Right ventricle myocardium inferior (tissue), 1 donor: ENCODE measurements at places on chromosomes 3 and 15.

GRCh38 chr3:143901105-143901504 is 52.8 kb upstream of the SLC9A9 start:
- DNase-seq: no peak

DNA sequence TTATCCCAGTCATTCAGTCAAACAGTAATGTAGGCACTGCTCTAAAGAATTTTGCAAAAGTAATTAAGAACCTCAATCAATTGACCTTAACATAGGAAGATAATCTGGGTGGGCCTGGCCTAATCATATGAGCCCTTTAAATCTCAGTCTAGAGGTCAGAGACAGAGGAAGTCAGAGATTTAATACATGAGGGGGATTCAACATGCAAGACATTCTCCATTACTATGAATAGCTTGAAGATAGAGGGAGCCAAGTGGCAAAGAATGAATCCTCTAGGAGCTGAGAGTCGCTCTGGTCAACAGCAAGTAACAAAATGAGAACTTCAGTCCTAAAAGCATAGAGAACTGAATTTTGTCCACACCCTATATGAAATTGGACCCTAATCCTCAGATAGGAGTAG is 39.0 kb upstream of the MBNL1 start:
- DNase-seq: no peak

DNA sequence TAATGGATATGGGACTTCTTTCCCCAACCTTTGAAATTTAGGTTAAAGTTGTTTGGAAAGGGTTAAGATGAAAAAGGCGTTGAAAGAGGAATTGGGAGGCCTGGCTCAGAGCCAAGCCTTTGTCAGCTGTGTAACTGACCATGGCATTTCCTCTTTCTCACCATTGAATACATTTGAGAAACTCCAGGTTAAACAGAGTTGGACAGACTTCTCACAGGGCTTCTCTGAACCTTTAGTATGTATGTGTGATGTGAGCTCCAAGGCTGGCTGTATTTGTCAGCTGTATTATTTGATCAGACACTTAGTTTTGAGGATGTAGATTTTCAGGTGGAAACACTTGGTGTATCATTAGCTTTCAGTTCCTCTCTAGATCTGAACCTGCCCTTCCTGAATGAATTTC is 136.4 kb upstream of the GOLGA6L4 start:
- peak; percentile 70 for DNase-seq

GRCh38 chr15:83365370-83365938 is 81.0 kb upstream of the BNC1 start:
- DNase-seq: peak; percentile 73

DNA sequence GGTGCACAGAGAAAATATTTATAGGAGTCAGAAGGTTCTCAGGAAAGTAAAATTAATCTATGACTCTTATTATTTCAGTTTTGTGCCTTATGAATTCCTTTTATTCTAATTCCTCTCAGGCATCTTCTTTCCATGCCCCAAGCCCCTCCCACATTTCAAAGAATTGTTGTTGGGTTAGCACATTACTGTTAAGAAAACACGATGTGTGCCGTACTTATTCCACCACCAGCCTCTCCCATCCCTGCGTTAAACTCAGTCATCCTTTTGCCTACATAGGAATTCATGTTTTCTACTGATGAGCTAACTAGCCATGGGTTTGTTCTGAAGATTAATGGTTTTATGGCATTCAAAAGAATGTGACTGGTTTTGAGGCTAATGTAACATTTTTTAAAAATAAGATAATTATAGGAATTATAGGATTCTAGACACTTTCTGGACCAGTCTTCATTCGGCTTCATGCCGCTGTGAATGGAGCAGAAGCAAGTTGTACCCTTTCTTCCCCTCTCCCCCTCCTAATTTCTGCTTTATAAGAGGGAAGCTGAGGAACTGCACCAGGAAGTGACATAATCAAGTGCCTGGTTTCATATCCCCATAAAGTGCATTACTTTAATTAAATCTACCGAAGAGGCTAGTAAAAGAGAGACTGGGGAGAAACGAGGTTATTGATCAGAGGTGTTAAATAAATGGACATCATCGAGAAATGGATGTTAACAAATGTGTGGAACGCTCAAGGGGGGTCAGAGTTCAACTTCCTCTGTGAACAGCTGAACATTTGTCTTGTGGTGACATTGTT is 12.3 kb upstream of the MB21D2 start:
- DNase-seq: no peak

- no peak for DNase-seq
Measured at GRCh38 chr3:106255870-106256248, 387.0 kb upstream of the CBLB start.

DNA sequence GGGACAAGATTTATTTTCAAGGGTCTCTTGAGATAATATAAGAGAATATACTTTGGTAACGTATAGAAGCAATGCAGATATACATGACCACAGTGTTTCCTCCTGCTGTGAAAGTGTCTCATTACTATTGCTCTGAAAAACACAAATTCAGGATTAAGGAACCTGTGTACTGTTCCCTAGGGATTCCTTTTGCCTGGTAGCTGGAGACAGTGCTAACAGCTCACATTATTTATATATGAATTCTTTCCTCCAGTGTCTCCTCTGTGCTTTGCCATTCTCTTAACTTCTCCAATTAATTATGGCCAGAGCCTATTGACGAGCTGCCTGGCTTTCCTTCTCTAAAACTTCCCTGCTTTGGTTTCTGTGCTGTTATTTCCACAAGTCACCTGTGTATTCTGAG is 235.4 kb downstream of the OTOL1 start:
- no peak for DNase-seq

DNA sequence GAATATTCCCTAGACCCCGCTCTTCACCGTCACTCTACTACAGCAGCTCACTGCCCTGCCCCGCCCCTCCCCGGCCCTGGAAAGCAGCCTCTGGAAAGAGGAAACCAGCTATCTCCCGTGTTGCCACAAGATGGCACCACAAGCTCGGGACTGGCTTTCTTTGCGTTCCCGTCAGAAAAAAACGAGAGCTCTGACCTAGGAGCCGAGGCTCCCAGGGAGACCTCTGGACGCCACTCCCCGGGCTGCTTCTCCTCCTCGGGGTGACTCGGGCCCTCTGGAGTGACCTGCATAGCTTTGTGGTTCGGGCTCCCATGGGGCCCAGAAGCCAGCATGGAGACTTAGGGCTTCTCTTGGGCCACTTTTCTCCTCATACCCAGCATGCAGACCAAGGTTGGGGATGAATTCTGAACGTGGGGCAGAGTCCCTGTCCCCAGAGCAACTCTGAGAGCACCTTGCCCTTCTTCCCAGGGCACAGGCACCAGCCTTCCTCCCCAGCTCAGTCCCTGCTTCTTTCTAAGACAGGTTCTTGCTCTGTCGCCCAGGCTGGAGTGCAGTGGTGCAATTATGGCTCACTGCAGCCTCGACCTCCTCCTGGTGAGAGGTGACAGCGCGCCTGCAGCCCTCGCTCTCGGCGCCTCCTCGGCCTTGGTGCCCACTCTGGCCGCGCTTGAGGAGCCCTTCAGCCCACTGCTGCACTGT is 19.0 kb downstream of the STOML1 start:
- peak; percentile 89 for DNase-seq
